Type B pancreatic cell (in vitro differentiated cells): ENCODE measurements at places on chromosomes 3 and 15. TPM values are rescaled to one million over a fixed set of nuclear protein-coding genes. Genes with fewer than 3 reads are reported as not detected.

DNA sequence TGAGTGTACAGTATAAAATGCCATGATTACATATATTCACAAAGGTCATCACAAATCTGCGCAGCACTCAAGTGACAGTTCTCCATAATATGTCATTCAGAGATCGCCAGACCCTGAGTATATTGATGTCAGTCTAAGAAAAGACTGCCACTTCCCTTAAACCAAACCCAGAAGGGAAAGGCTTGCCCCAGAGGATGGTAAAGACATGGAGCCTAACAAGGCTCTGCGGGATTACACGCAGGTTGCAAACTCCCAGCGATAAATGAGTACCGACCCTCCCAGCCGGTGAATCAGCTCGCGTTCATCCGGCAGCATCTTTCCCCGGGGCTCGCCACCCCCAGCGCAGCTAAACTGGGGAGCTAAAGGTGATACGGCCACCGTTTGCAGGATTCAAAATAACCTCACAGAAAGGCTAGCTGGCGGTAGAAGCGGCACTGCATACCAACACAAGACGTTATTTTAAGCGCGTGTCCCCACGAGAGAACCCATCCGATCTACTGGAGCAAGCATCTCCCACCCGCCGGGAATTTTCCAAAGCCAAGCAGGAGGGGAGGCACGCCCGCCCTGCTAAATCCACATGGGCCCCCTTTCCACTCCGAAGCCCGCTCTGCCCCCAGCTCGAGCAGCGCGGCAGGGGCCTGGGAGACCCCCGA lies 643 bp downstream of the MYO5A start:
- no peak for DNase-seq

GRCh38 chr3:52396907-52397591 lies 47.9 kb downstream of the SEMA3G start:
- no peak for DNase-seq

DNA sequence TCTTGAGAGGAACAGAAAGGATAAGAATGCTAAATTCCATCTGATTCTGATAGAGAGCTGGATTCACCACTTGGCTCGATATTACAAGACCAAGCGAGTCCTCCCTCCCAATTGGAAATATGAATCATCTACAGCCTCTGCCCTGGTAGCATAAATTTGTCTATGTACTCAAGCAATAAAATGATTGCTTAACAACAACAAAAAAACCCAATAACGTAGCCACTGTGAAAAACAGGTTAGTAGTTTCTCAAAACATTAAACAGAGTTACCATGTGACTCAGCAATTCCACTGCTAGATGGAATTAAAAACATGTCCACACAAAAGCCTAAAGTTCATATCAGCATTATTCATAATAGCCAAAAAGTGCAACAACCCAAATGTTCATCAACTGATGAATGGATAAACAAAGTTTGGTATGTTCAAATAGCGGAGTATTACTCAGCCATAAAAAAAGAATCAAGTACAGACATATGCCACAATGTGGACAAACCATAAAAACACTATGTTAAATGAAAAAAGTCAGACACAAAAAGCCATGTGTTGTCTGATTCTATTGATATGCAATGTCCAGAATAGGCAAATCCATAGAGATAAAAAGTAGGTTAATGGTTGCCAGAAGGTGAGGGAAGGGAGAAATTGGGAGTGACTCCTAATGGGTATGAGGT lies 16.8 kb downstream of the BCL2L10 start:
- DNase-seq = no peak

DNA sequence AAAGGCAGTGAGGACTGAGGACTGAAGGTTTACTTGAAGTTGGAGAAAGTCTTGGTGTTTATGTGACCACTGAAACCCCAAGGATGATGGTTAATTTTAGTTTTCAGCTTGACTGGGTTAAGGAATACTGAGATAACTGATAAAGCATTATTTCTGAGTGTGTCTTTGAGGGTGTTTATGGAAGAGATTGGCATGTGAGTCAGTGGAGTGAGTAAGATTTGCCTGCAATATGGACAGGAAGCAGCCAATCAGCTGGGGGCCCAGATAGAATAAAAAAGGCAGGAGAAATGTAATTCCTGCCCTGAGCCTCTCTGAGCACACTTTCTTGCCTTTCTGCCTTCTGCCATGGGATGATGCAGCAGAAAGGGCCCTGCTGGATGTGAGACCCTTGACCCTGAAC lies 92.4 kb downstream of the KBTBD8 start:
- no peak for DNase-seq

The TMEM62 gene
- 11.5 and 22.1 TPM in 2 replicates for total RNA-seq
